Activated CD4-positive, CD25-positive, alpha-beta regulatory T cell (primary cell): ENCODE measurements at places on chromosomes 1 and 21.

DNA sequence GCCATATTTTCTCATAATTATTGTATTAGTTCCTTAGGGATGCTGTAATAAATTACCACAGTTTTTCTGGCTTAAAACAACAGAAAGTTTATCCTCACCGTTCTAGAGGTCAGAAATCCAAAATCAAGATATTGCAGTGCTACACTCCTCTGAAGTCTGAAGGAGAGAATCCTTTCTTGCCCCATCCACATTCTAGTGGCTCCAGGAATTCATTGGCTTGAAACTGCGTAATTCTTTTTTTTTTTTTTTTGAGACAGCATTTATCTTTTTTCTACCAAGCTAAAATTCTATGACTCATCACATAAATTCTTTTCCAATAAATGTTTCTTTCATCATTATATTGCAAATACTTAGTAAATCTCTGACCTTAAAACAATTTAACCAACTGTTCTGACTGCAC is 451.0 kb upstream of the RGS18 start:
- DNase-seq, result no peak

DNA sequence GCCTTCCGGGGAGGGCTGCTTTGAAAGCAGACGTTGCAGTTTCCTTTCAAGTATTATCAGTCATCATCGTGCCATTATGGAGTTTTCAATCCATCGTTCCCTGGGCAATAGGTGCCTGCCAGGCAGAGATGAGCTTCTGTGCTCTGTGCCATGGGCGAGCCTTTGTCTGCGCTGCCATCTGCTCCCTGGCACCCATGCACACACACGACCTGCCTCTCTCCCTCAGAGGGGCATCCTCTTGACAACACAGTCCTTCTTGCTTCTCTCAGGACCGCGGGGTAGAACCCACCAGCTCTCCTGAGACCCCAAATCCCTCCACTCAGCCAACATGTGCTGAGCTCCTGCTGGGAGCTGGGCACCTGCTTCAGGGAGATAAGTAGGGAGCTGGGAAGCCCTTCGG is 149.3 kb downstream of the HMGB4 start:
- no peak for DNase-seq

DNA sequence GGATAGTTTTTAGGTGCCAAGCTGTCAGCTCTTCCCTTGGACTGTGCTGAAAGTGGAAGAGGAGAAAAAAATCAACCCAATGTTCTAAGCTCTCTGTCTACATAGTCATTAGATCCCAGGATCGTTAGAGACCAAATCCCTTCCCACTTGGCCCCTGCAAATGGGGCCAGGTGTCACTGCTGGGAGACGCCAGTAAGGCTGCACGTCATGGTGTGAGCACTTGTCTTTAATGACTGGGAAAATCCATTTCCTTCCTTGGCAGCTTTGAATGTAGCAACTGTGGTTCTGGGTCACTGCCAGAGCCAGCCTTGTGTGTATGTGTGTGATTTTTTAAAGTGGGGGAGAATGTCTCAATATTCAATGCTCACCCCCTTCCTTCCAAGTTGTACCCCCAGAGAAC is 59.9 kb downstream of the MAN1C1 start:
- no peak for DNase-seq

DNA sequence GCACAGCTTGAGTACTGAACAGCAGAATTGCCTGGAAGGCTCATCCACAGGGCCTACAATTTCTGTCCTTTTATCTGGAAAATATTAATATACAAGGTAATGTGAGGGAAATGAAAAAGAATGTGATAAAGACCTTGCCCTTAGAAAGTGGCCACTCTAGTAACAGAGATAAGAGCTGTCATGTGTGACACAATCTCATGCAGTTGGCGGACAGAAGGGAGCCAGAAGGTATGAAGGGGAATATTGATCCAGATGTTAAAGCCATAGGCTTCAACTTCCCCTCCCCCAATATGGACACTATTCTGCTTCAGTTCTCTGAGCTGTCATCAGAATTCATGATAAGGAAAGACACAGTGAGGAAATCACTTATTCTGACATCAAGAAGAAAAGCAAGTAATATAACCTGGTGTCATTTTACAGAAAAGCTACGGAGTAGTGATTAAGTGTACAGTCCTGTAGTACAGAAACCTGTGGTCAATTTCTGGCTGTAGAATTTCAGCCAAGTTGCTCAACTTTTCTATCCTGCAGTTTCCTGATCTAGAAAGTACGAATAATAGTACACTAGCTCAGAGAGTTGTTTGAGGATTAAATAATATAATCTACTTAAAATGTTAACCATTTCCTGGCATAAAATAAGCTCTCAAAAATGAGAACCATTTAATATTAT is 572.1 kb downstream of the DPYD start:
- no peak for DNase-seq

DNA sequence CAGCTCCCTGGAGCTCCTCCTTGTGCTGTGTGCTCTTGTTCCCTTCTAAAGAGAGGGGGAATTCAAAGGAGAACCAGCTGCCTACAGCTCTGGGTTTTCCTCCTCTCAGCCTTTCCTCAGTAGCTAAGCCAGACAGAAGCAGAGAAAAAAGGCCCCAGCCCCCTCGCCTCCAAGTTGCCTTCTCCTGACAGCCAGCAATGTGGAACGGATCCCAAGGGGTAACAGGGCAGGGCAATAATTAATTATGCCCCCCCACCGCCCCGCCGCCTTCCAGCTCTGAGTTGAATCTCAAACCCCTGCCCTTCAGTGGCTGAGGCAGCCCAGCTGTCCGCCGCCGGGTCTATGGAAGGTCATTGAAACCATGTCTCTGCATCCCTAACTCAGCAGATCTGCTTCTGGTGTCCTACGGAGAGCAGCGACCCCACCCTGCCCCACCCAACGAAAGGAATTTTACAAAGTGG is 69.0 kb upstream of the GOLT1A start:
- no peak for DNase-seq

GRCh38 chr1:1144122-1144842 is 28.4 kb upstream of the C1orf159 start:
- DNase-seq, result peak; percentile 56

GRCh38 chr21:31514598-31514997 is 144.9 kb upstream of the SOD1 start:
- DNase-seq, result no peak

DNA sequence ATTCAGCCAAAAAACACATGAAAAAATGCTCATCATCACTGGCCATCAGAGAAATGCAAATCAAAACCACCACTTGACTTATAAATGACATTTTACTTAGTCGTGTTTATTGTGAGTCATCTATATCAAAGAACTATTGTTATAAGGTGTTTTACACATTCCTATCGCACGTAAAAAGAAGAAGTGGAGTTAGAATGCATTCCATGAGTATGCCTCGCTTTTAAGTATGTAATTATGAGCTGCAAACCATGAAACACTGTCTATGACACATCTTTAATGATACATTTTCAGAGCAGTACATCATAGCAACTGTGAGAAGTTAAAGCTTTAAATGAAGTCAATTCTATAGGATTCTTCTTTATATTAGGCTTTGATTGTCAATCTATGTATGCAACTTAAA is 614.3 kb upstream of the ADAMTS5 start:
- DNase-seq, result no peak

GRCh38 chr1:54507033-54507870 is 40.8 kb upstream of the ACOT11 start:
- DNase-seq, result no peak

GRCh38 chr21:35838987-35839763 is 221.2 kb downstream of the SETD4 start:
- DNase-seq, result no peak

- no peak for DNase-seq
Observed at GRCh38 chr1:158491316-158491715, 19.3 kb downstream of the OR10R2 start.

DNA sequence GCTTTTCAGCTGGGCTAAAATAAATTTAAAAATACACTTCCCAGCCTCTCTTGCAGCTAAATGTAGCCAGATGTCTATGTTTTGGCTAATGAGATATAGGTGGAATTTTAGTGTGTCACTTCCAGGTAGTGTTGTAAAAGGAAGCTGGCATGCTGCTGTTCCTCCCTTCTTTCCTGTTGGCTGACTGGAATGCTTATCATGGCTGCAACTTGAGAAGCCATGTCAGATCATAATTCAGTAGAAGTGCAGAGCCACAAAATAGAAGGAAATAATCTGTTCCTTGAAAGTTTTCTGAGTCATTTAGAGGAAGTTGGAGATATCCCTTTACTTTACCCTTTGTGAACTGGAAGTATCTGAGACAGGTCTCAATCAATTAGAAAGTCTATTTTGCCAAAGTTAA is 10.9 kb upstream of the RBM15 start:
- DNase-seq, result no peak

DNA sequence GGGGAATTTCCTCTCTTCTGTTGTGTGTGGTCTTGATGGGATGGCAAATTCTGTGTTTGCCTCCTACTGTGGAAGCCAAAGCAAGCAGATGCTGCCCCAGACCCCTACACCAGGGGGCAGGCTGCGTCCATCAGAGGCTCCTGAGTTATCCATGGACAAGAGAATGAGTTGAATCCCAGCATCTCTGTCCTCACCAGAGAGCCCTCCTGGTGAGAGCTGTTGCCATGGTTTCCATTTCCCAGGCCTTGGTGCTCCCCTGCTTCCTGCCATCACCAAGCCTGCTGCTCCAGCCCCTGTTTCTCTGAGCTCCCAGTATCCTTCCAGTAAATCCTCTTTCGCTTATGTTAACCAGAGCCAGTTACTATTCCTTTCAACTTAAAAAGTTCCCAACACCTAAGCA is 20.4 kb upstream of the GNG12 start:
- no peak for DNase-seq
